Fibroblast of villous mesenchyme (primary cell): ENCODE measurements at places on chromosomes 6 and 20. TPM values are rescaled to one million over a fixed set of nuclear protein-coding genes. Genes with fewer than 3 reads are reported as not detected.

DNA sequence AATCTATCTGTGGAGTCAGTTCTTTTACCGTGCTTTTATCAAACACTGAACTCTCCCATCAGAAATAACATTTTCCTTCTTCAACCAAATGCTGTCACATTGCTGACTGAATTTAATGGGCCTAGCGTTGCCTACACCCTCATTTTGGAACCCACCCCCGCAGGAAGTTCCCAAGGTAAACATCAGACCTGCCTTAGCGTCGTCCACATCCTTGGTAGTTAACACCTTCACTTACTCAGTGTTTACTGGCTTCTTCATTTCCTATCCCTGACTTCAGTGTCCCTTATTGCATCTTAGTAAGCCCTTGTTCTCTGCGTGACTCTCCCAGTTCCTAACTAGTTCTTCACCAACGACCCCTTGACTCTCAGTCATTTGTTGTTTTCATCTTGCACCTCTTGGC lies 491.4 kb upstream of the SOX4 start:
- DNase-seq = no peak

EFCAB8 gene
- 0.32 and 1.3 TPM in 2 replicates for total RNA-seq

- no peak for DNase-seq
Measured at GRCh38 chr20:44936510-44936909, 23.7 kb downstream of the TOMM34 start.

DNA sequence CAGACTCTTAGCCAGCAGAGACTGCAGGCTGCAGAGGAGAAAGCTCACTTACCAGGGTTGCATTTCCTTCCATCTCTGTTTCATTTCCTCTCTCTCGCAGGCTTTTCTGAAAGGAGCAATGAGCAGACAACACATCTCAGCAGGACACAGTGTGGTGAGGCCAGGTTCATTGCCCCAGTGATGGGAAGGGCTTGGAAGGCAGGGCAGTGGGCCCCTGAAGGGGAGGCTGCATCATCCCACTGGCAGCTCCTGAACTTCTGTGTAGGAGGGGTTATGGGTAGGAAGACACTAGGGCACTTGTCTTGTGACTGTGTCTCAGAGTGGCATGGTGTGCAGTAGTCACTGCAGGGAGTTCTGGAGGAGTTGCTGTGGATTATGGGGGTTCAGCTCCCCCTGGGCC lies 246.8 kb downstream of the QKI start:
- no peak for DNase-seq

SFTA2 gene
- total RNA-seq = not detected in 2 replicates

BMP2 gene
- total RNA-seq = 4.3 and 19.3 TPM in 2 replicates

- DNase-seq = no peak
Measured at GRCh38 chr6:44011350-44011920, 115.8 kb downstream of the MRPL14 start.

DNA sequence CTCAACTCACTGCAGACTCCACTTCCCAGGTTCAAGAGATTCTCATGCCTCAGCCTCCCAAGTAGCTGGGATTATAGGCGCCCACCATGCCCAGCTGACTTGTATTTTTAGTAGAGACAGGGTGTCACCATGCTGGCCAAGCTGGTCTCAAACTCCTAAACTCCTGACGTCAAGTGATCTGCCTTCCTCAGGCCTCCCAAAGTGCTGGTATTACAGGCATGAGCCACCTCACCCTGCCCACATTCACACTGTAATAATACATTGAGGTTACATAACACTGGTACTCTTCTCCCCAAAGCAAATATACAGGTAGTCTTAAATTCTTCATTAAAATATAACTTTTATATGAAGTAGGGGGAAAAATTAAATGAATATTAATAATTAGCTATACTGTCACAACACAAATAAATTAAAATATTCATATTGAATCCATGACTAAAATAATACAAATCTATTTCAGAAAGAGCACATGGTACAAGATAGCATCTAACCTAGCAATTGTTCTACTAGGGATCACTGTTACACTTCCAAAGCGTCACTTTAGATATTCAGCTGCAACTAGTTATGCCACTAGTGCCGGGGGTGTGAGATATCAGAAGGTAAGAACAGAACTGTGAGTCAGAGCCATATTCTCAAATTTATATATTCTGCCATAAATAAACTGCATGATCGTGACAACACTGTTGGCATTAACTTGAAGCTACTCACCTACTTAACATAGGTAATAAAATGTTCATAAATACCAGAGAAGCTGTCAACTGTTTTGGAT lies 169.1 kb upstream of the SHLD1 start:
- DNase-seq = no peak

SNAP91 gene
- total RNA-seq = under 0.01 TPM in 1 of 2 replicates, not detected in the other

DNA sequence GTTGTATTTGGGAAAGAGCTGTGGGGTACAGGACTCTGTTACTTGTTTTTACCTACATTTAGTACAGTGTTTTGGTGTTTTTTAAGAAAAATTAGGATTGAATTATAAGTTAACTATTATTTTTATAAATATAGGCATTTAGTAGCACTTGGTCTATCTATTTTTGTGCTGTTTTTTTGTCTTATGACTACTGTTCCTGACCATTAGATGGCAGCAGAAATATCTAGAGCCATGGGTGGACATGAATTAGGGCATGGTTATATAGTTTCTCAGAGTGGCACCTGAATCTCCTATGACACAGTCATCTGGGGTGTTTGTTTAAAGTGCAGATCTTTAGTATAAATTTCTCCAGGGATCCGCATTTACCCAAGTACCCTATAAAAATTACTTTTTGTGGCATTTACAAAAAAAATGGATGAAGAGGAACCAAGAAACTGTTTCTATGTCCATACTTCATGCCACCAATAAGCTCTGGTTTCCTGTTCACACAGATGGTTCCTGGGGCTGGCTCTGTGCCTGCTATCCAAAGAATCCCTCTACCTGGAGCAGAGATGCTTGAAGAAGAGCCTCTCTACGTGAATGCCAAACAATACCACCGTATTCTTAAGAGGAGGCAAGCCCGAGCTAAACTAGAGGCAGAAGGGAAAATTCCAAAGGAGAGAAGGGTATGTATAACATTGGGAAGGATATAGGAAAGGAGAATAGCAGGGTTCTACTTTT lies 19.8 kb downstream of the NFYA start:
- peak; percentile 26 for DNase-seq

DNA sequence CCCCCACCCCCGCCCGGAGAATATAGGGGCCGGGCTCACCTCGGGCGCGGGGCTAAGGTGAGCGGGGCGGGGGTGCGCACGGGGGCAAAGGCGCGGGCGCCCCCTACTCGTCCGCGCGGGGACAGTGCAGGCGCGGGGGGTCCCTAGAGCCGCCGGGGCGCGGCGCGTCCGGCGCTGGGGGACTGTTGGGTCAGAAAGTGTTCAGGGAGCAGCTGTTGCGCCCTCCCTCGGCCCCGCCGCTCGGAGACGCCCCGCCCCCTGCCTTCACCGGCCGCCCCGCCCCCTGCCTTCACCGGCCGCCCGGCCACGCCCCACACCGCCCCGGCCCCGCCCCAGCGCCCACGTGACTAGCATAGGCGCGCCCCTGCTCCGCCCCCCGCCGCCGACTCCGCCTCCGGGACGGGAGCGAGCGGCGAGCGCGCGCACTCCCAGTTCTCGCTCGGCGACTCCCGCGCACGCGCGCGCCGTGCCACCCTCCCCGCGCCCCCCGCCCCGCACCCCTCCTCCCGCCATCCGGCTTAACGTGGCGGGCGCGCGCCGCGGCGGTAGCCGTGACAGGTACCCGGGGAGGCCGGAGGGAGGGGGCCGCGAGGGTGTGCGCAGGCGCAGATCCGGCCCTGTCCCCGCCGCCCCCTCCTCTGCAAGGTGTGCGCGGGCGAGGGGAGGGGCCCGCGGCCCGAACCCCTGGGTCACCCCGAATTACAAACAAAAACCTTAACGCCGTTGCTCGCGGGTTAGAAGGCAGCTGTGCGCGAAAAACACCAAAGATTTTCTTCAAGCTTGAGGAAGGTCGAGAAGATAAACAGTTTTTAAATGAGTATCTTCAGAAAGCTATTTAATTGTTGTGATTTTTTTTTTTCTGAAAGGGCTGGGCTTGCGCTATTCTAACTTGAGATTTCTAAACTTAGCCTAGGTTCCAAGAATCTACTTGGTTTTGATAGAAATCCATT lies 704 bp upstream of the ZNF217 start:
- DNase-seq = peak; percentile 95

NFYA gene
- total RNA-seq = 7.7 and 10.4 TPM in 2 replicates

- no peak for DNase-seq
Measured at GRCh38 chr6:452301-453067, 60.9 kb downstream of the IRF4 start.

DNA sequence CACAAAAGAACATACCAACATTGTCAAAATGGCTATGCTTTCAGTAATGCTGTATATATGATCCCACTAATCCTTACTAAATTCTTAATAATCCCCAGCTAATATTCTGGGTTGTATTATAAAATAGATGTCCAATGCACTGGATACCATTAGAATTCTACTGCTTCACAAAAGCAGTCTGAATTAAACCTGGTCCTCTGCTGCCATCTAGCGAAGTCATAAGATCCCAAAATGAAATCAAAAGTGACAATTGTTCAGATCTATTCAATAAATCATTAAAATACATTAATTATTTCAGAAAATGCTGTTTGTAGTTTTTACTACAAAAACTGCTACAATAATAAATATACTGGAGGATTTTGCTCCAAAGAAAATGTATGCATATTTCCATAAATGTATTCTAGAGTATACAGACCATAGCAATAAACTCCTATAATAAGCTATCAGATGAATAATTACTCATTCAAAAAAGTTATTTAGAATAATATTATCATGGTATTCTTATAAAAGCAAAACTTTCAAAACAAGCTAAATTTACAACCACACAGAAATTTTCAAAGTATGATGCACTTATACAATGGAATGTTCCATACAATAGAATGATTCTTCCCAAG lies 92.6 kb downstream of the RNGTT start:
- peak; percentile 75 for DNase-seq

DNA sequence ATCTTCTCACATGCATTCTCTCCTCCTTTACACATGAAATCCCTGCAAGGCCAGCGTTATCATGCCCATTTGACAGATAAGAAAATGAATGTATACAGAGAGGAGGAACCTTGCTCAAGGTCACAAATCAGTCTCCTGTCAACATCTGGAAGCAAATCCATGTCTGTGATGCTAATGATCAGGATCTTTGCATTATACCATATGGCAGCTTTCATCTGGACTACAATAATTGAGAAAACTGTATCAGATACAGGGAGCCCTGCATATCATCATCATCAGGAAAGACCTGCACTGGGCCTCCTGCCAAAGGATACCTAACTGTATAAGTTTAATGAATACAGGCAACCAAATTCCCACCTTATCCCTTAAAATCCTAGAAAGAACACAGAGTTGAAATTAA lies 213.7 kb downstream of the PTPRT start:
- no peak for DNase-seq

DNA sequence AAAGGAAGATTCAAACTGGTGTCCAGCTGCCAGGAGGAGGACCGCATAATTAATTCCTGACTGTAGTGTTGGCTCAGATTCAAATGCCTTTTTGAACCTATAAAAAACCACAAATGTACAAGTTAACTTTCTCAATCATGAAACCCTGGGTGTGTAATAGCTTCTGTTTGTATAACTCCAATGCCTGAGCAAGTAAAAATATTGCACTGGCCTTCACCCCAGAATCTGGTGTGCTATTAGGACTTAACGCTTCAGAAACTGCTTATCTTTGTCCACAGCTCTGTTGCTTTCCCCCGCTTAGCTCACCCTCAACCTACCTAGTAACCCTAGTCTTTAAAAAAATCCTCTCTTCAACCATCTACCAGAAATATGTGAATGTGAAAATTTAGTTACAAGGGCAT lies 119.1 kb upstream of the MAP7 start:
- DNase-seq = peak; percentile 98

DNA sequence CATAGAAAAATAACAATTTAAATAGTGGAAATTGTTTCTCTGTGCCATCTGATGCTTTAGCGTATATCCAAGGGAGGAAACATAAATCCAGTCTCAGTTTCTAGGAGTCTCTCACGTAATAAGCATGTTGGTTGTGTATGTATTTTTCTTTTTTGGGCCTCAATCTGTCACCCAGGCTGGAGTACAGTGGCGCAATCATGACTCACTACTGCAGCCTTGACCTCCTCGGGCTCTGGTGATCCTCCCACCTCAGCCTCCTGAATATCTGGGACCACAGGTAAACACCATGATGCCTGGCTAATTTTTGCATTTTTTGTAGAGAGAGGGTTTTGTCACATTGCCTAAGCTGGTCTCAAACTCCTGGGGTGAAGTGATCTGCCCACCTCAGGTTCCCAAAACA lies 78.6 kb upstream of the PLN start:
- DNase-seq = peak; percentile 10

DNA sequence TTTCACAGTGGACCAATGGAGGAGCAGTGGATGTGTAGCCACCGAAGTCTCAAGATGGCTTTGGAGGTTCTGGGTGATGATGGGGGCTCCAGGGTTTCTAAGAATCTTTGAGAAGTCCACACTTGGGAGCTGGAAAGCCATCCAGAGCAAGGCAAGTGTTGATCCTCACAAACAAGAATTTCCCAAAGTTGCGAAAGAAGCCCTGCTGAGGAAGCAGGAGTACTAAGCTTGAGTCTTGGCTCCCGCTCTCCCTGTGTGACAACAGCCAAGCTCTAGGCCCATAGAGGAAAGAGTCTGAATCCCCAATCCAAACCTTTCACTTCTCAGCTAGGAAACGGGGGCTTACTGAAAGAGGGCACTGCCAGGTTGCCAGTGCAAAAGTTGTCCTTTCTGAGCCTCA lies 106.0 kb downstream of the EDN3 start:
- DNase-seq = no peak

GRCh38 chr6:147909640-147910039 lies 401.1 kb downstream of the SAMD5 start:
- no peak for DNase-seq

GRCh38 chr6:16216501-16217155 lies 21.8 kb upstream of the GMPR start:
- no peak for DNase-seq

- no peak for DNase-seq
Measured at GRCh38 chr6:24513602-24514001, 18.8 kb downstream of the ALDH5A1 start.

GRCh38 chr20:49452011-49452482 lies 30.4 kb downstream of the KCNB1 start:
- no peak for DNase-seq

KIF6 gene
- total RNA-seq = 0.32 and 0.43 TPM in 2 replicates

DNA sequence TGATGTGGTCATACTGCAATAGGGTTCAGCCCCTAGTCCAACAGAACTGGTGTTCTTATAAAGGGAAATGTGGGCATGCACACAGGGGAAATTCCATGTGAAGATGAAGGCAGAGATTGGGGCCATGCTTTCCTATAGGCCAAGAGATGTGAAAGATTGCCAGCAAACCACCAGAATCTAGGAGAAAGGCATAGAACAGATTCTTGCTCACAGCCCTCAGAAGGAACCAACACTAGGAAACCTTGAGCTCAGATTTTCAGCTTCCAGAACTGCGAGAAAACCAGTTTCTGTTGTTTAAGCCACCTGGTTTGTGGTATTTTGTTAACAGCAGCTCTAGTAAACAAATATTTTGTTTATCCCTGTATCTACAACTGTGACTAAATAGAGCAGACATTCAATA lies 197.6 kb upstream of the CITED2 start:
- no peak for DNase-seq

- no peak for DNase-seq
Measured at GRCh38 chr20:58665606-58666005, 14.5 kb downstream of the STX16 start.

SRMS gene
- not detected in 2 replicates for total RNA-seq
